NCI-H1694 (cell line): ENCODE measurements at places on chromosomes 13 and 19.
A peak's percentile ranks its signal among the peaks of the same experiment; 100 is the strongest.

DNA sequence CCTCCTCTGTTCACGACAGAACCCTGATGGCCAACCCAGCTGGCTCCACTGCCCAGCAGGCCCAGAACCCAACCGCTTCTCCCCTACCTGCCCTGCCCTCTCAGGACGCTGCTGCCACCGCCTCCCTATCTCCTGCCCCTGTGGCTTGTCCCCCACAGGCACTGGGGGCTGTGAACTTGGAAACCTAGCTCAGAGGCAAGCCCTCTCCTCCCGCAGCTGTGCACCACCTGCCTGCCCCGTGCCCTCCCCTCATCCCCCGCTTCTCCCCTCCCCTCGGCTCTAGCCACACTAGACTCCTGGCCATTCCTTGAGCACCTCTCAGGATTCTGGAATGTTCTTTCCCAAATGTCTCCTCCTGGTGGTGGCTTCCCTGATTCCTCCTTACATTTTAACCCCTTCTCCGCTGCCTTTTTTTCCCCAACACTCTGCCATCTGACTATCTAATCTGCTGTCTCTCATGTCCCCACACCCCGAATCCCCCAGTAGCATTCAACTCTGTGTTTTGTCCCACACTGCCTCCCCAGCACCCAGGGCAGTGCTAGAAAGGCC lies 6.7 kb downstream of the NANOS3 start:
- DNase-seq = no peak

DNA sequence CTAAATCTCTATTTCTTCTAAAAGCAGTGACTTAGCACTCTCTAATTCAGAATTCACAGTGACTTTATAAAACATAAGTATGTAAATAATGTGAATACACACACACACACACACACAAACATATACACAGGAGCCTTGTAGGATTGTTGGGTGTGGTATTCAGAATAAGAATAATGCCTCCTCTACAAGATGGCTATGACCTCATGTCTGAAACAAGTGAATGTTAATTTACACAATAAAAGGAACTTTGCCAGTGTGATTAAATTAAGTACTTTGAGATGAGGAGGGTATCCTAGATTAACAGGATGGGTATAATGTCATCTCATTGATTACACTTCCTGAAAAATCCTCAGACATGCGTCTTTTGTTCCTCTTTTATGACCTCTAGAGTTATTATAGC lies 234.6 kb downstream of the SLITRK6 start:
- DNase-seq = no peak

- DNase-seq = no peak
Observed at GRCh38 chr13:76250211-76250610, 614.1 kb downstream of the LMO7 start.

DNA sequence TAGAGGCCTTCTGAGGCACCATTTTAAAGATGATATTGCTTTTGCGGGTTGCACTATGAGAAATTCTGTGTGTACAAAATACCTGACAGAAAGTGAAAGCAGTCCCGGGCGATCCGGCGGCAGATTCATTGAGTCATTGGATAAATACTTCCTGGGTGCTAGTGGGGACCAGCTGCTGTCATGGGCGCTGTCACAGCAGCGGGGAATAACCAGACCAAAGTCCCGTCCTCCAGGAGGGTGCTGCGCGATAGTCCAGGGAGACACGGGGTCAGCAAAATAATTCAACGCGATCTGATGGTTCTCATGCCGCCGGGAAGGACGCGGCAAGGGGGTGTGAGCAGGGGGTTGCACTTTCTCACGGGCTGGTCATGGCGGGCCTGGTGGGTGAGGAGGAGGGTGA lies 13.5 kb downstream of the ZFR2 start:
- no peak for DNase-seq

DNA sequence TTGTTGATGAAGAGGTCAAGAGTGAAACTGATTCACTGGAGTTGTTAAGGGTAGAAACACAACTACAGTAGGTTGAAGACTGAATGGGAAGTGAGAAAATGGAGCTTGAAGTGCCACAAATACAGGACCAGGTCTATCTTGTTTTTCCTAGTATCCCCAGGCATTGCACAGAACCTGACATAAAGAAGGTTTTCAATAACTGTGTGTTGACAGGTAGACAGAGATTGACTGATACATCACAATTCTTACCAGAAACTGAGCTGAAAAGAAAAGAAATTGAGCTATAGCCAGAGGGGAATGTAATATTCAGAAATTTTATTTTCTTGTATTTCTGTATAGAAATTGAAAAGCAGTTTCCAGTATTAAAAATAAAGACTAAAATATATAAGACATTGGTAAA lies 767.7 kb downstream of the PCDH17 start:
- DNase-seq = no peak

DNA sequence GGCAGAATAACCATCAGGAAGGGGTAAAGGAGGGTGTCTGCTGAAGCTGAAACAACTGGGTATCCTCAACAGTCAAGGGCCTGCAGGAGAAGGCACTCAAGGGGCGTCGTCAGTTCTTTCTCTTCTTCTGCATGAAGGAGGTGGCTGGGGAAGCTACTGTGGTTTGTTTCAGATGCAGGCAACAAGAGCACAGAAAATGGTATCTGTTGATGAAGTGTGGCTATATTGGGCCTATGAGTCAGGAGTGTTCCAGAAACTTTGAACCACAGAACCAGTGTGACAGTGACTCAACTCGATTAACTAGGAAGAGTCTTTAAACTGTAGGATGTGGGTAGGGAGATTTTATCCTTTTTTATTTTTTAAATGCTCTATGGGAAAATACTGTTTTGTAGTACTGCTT lies 686.3 kb downstream of the FGF9 start:
- DNase-seq = no peak

DNA sequence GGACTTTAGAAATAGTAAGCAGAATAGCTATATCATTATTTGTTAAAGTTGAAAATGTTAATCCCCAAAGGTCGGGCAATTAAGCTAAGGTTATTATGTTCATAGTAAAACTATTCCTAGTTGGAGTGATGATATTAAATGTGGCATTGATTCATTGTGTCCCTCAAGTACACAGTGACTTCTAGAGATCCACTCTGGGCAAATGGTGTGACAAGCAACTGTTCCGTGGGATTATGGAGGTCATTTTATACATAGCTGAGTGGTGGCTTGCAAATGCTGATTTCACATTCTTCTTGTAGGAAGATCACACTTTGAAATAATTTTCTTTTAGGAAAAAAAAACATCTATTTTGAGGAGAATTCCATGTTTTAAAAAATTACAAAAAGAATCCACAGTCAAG lies 317.8 kb downstream of the ATP8A2 start:
- DNase-seq = no peak

DNA sequence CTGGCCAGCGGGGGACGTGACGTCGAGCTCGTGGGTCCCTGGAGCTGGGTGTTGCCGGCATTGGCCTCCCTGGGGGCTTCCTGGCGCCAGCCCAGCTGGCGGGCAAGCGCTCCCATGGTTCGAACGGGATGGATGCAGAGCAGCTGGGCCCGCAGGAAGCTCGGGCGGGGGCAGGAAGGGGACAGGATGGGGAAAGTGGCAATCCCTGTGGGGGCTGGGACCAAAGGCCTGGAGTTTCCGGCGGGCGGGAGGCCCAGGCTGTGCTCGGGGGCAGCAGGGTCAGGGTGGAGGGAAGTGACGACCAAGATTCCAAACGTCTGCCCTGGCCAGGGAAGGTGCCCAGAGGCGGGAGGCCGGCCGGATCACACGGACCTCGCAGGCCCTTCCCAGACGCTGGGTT lies 19.3 kb downstream of the PALM start:
- no peak for DNase-seq

DNA sequence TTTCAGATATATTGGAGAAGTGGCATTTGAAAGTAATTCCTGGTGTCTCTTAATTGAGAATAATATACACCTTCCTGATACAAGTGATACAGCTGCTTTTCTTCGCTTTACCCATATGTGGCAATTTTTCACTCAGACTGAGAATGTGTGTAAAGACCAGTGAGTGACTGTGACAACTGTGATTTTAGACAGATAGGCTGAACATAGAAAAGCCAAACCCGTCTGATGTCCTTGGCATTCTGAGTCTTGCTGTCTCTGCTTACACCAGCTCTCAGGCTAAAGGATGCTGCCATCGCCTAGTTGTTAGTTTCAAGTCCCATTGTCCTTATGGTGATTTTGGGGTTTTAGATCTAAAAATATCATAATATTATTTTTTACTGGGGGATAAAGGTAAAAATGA lies 492.6 kb downstream of the RFC3 start:
- DNase-seq = no peak

DNA sequence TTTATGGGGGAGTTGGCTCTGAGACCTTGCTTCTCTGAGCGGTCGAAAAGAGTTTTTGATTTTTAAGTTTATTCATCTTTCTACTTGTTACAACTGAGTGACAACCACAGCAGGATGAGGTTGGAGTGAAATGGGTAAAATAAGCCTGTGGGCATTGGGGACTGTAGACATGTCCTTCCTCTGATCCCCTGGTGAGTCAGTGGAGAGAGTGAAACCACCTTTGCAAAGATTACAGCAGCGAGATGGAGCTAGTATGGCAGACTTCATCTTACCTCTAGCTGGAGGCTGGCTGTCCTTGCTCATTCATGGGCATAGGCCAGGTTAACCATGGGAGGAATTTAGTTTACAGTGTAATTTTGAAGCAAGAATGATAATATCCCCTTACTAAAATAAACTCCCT lies 30.9 kb upstream of the PSG9 start:
- DNase-seq = no peak

- no peak for DNase-seq
Observed at GRCh38 chr19:2663920-2664571, 38.4 kb downstream of the GNG7 start.

DNA sequence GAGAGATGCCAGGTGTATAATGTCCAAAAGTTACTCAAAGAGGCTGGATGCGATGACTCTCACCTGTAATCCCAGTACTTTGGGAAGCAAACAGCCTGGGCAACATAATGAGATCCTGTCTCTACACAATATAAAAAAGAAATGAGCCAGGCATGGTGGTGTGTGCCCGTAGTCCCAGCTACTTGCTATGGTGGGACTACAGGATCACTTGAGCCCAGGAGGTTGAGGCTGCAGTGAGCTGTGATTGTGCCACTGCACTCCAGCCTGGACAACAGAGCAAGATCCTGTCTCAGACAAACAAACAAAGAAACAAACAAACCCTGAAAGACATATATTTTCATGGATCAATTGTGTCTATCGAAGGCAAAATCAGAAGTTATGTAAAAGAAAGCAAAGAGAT lies 54.3 kb upstream of the CYP2B6 start:
- no peak for DNase-seq

DNA sequence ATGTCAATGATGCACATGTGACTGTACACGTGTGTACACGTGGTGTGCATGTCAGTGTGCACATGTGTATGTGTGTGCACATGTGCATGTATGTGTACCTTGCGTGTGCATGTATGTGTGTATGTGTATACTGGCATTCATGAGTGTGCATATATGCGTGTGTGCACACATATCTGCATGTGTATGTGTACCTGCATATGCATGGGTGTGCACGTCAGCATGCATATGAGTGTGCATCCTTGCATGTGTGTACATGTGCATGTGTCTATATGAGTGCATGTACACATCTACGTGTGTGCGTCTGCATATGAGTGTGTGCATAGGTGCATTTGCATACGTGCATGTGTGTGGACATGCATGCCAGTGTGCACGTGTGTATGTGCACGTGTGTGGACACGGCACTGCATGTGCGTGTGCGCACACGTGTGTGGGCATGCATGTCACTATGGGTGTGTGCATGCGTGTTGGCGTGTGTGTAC lies 48.5 kb downstream of the GADD45B start:
- DNase-seq = no peak

GRCh38 chr19:1259206-1259875 lies 9.8 kb upstream of the CIRBP start:
- no peak for DNase-seq

DNA sequence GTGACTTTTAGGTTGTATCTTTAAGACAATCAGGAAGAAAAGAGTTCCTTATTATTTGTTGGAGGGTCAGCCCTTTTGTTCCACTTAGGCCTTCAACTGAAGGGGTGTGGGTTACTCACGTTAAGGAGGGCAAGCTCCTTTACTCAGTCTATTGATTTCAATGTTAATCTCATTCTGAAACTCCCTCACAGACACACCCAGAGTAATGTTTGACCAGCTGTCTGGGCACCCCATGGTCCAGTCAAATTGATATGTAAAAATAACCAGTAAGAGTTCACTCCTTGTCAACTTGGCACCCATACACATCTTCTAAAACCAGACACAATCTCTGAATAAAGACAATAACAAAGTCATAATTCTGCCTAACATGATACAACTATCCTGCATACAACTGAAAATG lies 292.9 kb downstream of the KLF5 start:
- DNase-seq = no peak

DNA sequence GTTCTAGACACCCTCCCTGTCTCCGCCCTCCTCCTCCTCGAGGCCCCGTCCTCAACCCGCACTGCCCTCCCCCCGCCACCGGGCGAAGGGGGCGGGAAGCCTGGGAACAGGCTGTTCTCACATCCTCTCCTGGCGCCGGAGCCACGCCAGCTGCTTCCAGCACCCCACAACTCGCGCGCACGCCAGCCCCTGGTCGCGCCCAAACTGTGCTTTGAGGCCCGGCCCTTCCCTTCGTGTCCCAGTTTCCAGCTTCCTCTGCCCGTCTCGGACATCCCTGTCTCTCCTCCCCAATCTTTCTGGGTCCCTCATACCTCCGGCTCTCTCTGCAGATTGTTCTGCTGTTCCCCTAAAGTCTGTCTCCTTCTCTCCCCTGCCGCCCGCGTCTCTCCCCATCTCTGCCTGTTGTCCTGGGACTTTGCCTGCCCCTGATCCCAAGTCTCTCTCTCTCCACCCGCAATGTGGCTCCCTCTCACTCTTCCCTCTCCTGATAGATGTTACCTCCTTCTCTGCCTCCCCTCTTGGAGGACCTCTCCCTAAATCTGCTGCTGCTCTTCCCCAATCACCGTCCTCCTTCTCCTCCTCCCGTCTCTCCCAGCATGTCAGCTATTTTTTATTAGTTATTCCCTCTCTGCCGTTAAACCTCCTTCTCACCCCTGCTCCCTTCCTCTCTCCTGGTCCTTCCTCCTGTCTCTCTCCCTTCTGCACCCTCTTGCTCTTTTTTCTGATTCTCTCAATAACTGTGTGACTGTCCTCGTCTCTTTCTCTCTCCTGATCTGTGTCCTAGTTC lies 14.2 kb downstream of the DPF1 start:
- DNase-seq = peak; percentile 48

GRCh38 chr13:75226733-75227435 lies 255.1 kb downstream of the TBC1D4 start:
- DNase-seq = no peak

DNA sequence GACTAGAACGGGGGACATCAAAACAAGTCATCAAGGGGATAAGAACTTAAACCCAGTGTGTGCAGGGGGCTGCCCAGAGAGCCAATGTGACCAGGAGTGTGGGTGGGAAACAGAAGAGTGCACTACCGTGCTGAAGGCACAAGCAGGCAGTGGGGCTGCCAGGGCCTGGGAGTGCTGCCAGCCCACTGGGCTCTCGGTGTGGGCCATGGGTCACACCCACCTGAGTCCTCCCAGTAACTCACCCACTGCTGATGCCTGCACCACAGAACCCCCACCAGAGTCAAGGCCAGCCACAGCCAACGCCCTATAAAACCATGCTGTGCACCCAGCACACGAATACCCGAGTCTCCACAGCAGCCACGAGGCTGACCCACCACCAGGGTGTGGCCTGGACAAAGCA lies 8.5 kb downstream of the MED26 start:
- no peak for DNase-seq

GRCh38 chr19:1837625-1838105 lies 10.6 kb downstream of the REXO1 start:
- DNase-seq = no peak
